A549 (cell line): ENCODE measurements at places on chromosomes 4 and X.
A peak's percentile ranks its signal among the peaks of the same experiment; 100 is the strongest.

DNA sequence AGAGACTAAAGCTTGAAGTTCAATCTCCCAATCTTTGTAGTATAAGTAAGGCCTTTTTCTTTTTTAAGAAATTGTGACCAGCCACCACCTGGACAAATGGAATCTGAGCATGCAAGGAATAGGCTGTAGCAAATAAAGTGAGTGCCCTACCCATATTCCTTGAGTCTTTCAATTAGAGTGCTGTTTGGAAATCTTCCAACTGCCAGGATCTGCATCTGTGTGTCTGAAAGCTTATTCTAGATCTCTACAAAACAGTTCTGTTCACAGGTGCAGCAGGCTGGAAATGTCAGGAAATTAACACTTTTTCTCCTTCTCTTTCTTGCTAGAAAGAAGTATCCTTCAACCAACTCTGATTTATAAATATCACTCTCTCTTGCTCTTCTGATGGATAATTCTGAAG lies 76.7 kb upstream of the NDST3 start:
- DNase-seq, result no peak

DNA sequence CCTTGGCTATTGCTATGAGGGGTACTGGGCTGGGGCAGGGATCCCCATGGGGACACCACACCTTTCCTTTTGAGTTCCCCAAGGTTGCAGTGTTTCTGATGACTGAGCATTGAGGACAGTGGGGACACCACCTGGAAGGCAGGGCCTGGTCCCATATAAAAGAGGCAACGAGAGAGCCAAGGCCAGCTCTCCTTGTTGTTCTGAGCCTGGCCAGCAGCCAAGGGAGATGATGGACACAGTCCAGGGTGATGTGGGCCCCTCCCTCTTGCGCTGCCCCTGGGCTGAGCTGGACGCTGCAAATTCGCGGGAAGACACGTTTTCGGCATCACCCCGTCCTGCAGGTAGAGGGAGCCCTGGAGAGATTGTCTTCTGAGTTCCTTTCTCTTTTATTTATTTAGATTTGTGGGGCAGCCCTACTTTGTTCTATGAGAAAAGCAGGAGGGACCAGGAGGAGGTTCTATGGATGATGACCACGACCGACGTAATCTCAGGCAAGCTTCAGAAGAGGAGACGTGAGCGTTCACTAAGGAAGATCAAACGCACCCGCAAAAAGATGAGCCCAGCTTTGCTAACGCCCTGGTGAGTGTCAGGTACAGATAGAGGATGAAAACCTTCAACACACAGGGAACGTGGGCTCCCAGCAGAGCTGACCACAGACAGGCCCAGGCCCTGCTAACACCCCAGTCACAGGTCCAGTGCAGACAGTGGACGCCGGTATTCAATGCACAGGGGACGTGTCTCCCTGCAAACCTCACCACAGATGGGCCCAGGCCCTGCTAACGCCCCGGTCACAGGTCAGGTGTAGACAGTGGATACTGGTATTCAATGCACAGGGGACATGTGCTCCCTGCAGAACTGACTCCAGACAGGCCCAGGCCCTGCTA lies 97.4 kb downstream of the SHOX start:
- peak; percentile 22 for DNase-seq

- no peak for DNase-seq
Measured at GRCh38 chrX:154605566-154605965, 13.5 kb downstream of the CTAG1B start.

GRCh38 chr4:53371843-53372521 lies 5.5 kb upstream of the FIP1L1 start:
- no peak for DNase-seq

GRCh38 chr4:174209341-174209740 lies 74.1 kb downstream of the FBXO8 start:
- no peak for DNase-seq

- DNase-seq, result no peak
Measured at GRCh38 chr4:79907001-79907400, 166.0 kb downstream of the ANTXR2 start.

- no peak for DNase-seq
Measured at GRCh38 chr4:6723851-6724250, 7.9 kb downstream of the BLOC1S4 start.

GRCh38 chr4:772118-772517 lies 53.8 kb downstream of the CPLX1 start:
- DNase-seq, result no peak

DNA sequence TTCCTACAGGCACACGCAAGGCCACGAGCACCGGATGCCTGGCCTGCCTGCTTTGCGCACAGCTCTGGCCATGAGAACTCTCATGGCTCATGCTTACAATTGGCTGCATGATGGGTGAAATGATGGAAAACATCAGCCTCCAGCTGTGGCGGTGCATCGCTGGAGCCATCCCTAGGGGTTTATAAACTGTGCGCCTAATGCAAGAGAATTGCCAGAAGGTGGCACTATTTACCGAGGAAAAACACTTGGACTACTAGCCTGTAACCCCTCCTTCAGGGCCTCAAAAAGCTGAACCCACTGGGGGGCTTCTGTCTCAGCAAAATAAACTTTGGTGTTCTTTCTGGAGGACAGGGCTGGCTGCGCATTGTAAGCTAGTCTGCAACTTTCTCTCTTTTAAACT lies 51.9 kb downstream of the PHKA2 start:
- DNase-seq, result peak; percentile 35

GRCh38 chr4:176308441-176308840 lies 11.3 kb upstream of the SPCS3 start:
- DNase-seq, result no peak

- no peak for DNase-seq
Measured at GRCh38 chr4:11423465-11423864, 5.2 kb downstream of the HS3ST1 start.

- peak; percentile 1 for DNase-seq
Measured at GRCh38 chrX:84339507-84340364, 151.7 kb upstream of the RPS6KA6 start.

DNA sequence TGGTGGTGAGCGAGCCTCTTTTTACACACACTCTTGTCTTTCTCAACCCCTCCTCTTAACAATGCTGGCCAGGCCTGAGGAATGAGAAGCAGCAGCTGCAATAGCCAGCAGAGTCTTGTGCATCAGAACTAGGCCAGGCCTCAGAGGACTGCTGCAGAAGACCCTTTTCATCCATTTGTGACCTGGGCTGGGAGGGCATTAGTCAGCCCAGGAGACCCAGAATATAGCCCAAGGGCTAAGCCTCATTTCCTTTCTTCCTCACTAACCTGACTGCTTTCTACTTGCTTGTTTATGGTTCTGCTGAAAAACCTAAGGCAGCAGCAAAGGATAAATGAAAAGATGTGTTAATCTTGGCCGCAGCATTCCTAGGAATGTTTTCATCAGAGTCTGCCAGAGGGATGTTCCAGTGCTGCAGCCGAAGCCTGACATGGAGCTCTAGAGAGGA lies 254.7 kb upstream of the AR start:
- no peak for DNase-seq
